ENCODE measurements at places on chromosomes 7 and 10.

DNA sequence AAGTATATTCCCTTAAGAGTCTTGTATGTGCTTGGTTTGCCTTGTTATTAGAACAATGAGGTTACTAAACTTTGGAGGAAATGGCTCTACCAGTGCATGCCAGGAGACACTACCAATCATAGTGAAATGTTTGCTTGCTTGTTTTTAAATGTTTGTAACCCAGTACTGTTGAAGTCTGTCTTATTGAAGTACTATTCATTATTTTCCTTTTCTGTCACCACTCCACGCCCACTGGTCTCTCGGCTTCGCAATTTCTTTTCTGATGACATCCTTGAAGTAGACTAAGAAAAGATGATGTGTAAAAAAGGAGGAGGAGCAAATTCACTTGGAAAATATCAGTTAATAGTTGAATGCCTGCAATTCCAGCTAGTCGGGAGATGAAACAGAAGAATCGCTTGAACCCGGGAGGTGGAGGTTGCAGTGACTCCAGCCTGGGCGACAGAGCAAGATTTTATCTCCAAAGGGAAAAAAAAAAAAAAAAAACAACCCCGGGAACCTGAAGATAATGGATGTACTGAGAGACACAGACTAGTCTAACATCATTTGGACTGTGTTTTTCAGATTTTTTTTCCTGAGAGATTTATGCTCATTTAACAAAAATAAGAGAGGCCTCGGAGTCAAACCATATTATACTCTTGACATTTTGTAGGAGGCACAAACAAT, 959.4 kb downstream of the PCDH15 start:
- DNase-seq: no peak

- DNase-seq: no peak
Observed at GRCh38 chr10:108465871-108466641, 1301.5 kb upstream of the SORCS1 start.

GRCh38 chr10:5551531-5552375, 27.0 kb downstream of the CALML3 start:
- DNase-seq: no peak

GRCh38 chr7:38169847-38170246, 8.2 kb upstream of the STARD3NL start:
- DNase-seq: no peak
